Muscle of arm (tissue), 14 donors: ENCODE measurements at places on chromosomes 3 and 15.

GRCh38 chr15:84987949-84988624, 6.4 kb downstream of the PDE8A start:
- DNase-seq = no peak

DNA sequence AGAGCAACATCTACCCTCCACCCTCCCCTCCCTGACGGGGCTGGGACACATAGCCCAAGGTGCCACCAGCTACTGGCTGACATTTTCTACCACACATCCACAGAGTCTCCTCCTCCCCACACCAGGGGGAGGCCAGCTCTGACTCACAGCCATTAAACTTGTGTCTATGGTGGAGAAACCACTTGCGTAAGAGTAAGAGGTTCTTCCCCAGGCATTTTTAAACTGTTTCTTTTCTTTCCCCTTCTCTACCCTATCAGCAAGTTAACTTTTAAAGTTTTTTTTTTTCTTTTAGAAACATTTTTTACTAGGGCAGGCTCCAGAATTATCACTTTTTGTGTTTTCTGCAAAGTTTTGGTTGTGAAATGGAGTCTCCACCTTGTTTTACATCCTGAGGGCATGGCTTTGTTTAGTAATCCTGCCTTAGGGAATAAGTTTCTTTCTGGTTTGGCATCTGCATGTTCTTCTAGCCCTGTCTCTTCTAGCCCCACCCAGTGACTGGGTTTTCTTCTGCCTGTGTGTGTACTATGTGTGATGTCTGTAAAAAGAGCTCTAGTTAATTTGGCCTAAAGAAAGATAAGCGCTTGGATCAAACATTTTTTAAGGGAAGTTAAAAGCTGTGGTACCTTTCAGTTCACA, 148.8 kb upstream of the GADL1 start:
- DNase-seq = no peak

DNA sequence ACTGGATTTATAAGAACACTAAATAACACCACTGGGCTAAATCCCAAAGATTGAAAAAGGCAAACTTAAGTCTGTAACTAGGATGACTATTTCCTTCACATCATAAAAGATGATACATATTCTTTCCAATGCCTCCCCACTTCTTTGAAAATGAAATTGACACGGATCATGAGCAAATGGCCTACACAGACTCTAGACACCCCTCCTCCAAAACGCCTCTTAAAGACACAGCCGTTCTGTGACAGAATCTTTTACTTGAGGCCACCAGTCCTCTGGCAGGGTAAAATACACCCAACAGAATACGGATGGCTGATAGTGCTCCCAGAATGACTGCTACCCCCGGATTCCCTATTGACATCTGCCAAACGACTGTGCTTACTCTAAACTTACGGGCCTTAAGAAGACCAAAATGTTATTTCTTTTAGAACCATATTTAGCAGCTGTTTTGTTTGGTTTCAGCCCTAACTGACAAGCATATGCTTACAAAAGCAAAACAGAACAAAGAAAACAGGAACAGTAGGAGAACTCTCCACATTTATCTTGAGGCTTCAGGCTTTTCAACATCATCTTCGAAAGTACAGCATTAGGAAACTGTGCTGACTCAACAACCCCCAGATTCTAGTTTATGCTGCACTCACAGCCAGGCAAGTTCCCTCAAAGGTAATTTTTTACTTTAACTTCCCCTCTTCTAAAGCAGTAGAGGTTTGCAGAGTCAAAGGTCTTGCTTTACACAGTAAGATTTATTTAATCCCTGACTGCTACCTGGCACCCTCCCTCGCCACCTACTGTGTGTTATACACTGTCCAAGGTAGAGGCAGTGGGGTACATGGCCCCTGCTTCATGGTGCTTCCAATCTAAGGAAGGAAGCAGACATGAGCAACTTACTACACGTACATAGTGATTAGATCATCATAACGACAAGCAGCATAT, 84.3 kb downstream of the TNIK start:
- no peak for DNase-seq

- no peak for DNase-seq
These were observed 979.3 kb downstream of the IGSF11 start for GRCh38 chr3:118055381-118055780.

DNA sequence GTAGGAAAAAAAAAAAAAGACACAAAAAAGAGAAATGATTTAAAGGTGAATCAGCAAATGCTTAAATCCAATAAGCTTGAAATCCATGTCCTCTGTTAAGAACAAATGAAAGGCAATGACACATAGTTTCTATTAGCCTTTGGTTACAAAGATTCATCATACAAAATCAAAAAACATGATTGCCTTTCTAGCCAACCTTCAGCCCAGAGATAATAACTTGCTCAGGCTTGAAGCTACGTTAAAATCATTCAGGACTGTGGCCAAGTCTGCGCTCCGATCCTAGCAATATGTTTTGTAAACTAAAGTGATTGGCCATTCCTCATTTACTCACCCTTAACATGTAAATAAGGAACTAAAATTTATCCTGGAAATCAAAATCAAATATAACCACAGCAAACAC, 556.7 kb downstream of the FGF12 start:
- no peak for DNase-seq

- DNase-seq = no peak
These were observed 375.9 kb downstream of the FOXP1 start for GRCh38 chr3:71207632-71208031.

- DNase-seq = no peak
These were observed 1.3 kb downstream of the XIRP1 start for GRCh38 chr3:39191111-39191510.

- no peak for DNase-seq
These were observed 25.0 kb downstream of the SH3GL3 start for GRCh38 chr15:83472151-83472550.

GRCh38 chr3:195059471-195060216, 211.3 kb downstream of the XXYLT1 start:
- no peak for DNase-seq

GRCh38 chr3:168620854-168621253, 525.1 kb upstream of the GOLIM4 start:
- no peak for DNase-seq

GRCh38 chr3:152870027-152870426, 35.1 kb downstream of the P2RY1 start:
- no peak for DNase-seq

DNA sequence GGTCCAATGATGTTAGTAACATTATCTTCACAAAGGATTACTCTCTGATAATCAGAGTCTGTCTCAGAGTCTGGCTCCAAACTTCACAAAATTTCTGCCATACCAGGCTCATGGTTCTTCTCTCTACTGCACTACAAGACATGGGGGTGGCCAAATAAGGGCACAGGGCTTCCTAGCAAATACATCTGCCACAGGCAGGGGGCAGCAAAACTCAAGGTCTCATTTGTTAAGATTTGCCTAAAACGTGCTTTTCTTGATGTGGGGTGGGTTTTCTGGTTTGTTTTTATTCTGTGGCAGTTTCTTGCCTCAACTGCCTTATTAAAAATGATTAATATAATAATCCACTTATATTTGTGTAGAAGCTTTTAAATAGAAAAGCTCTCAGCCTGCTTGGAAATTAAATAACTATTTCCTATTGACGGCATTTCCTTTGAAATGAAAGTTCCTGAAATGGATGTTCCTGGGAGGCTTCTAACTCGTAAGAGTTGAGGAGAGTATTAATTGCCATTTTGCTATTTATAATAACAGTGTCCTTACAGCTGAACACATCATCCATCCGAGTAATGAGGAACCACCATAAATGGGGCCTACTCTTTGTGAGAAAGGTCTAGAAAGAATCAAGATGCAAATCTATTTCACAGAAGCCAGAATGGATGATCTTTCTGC, 53.8 kb downstream of the SST start:
- no peak for DNase-seq

GRCh38 chr15:98296653-98297052, 336.1 kb downstream of the ARRDC4 start:
- no peak for DNase-seq

- no peak for DNase-seq
These were observed 54.0 kb downstream of the CHCHD6 start for GRCh38 chr3:126758026-126758425.

DNA sequence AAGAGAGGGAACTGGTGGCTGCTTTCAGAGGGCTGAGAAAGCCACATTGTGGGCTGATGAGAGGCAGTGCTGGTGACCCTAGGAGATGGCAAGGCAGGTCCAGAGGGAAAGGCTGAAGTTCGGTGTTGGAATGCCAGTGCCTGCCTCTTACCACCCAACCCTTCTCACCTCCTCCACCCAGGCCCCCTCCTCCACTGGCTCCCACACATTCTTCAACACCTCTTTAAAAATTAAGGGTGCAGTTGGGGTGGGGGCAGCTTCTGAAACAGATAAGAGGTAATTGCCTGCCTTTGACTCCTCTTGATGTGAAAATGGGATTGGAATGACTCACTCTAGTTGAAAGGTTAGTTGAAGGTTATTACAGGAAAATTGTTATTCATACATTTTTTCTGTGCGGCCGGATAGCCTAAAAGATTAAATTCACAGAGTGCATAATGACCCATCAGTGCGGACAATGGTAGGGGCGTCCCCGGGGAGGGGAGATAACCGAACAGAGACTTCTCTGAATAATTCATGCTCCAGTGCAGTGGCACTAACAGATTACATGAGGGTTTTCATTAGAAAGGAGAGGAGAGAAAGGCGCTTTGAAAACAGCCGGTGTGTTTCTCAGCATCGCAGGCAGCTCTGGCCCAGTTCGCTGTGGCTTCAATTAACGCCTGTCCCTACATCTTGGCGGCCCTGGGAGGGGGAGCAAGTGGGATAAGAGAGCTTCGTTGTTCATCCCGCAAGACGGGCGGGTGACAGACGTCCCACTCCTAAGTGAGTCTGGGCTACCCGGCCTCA, 212.4 kb downstream of the TLE3 start:
- DNase-seq = no peak

DNA sequence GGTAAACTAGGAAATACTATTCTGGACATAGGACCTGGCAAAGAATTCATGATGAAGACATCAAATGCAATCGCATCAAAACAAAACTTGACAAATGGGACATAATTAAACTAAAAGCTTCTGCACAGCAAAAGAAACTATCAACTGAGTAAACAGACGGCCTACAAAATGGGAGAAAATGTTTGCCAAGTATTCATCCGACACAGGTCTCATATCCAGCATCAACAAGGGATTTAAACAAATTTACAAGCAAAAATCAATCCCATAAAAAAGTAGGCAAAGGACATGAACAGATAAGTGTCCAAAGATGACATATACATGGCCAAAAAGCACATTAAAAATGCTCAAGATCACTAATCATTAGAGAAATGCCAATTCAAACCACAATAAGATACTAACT, 1088.9 kb downstream of the NAALADL2 start:
- DNase-seq = no peak

DNA sequence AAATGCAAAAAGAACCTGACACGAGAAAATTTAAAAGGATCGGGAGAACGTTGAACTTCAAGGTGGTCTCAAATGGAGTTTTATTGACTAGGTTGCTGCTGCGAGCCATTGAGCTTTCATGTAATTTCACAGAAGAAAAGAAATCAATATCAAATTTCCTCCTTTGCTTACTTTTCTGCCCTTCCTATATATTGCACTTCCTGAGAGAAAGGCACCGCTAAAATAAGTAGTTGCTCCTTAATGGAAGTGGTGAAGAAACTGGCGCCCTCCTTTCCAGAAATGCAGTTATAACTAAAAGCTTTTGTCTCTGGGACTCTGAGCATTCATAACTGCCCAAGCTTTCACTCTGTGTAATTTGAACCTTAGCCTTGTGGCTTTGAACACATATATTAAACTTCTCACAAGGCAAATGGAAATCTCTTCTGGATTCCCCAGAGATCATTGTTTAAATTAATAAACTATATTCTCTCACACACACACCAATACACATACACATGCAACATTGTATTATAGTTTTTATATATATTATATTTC, 13.4 kb downstream of the EID1 start:
- no peak for DNase-seq

DNA sequence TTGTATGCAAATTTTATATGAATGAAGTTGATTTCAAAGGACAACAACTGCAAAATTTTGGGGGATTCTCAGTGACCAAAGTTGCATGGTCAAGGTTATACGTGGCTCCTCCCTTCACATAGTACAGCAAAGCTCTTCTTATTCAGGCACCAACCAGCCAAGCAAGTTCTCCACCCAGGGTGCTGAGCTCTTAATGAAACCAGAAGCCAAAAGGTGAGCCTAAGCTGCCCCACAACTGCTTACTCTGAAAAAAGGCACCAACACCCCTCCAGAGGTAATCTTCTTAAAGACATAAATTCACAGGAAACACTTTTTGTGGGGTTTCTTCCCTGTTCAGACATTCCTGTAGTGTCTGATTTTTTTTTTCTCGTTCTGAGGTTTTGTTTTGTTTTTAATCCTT, 106.1 kb upstream of the GMNC start:
- DNase-seq = no peak

- DNase-seq = no peak
These were observed 8.4 kb downstream of the DNAJA4 start for GRCh38 chr15:78272776-78273175.

- DNase-seq = no peak
These were observed 177.3 kb downstream of the OTOL1 start for GRCh38 chr3:161673866-161674265.

GRCh38 chr3:42799376-42799775, 4.9 kb downstream of the HIGD1A start:
- DNase-seq = no peak

- peak; percentile 38 for DNase-seq
These were observed 471.9 kb upstream of the FRG2C start for GRCh38 chr3:75192146-75192616.

GRCh38 chr15:45588219-45588875, 1.2 kb downstream of the BLOC1S6 start:
- DNase-seq = no peak

- DNase-seq = no peak
These were observed 34.3 kb upstream of the VIPR1 start for GRCh38 chr3:42468111-42468510.

DNA sequence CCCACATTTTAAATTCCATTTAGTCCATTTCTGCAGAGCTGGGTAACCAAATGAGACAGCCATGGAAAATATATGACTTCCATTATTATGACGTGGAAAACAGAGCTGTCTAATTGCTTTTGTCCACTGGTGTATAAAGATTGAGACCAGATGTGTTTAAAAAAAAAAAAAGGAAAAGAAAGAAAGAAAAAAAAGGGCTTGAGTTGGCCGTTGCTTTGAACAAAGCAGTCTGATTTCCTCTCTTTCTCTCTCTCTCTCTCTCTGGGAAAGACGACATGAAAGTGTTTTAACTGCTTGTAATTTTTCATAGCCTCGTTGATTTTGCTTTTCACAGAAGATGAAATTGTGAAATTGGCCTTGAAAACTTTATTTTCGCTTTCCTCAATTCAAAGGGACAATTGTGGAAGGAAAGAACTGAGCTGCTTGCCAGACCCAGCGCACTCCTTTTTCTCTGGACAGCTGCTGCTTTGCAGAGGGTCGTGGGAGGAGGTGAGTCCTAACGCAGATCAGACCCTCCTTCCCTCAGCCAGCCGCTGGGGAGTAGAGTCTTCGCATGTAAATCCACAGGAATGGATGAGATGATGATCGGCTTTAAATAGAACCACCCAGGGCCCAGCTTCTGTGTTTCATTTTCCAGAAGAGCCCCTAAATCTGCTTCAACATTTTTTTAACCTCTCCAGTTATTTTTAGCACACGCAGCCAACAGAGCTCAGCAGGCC, 42.8 kb upstream of the UBE2E1 start:
- peak; percentile 82 for DNase-seq
